NCI-H2171 (cell line): ENCODE measurements at places on chromosomes 7 and 10.

DNA sequence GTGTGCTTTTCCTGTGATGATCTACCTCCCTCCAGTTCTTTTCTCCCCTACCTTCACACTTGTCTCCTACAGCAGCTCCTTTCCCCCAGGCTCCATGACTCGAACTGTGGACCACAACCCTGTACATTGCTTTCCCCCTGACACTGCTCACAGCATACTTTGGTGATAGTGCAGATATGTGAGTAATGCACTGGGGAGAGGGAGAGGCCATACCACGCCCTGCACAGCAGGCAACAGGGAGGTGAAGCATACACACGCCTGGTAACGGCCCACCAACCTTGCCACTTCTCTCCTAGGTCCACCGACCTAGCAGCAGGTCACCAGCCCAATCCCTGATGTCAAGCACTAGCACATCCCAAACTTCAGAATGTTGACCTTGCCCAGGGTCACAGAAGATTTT lies 238.2 kb downstream of the GRID1 start:
- DNase-seq: no peak

DNA sequence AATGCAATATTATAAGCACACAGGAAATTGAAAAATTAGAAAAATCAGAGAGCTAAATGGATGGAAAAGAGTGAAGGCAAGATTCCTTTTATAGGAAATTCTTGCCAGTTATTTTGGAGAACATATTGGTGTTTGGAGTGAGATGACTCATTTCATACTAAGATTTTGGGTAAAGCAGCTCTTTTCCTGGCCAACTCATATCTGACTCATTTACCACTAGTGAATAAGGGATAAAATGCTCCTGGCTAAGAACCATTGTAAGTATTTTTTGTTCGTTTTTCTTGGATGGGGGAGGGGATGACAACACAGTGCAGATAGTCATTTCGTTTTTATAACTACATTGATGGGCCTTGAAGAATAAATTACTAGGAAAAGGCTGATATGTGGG lies 139.3 kb downstream of the TWIST1 start:
- DNase-seq: no peak

DNA sequence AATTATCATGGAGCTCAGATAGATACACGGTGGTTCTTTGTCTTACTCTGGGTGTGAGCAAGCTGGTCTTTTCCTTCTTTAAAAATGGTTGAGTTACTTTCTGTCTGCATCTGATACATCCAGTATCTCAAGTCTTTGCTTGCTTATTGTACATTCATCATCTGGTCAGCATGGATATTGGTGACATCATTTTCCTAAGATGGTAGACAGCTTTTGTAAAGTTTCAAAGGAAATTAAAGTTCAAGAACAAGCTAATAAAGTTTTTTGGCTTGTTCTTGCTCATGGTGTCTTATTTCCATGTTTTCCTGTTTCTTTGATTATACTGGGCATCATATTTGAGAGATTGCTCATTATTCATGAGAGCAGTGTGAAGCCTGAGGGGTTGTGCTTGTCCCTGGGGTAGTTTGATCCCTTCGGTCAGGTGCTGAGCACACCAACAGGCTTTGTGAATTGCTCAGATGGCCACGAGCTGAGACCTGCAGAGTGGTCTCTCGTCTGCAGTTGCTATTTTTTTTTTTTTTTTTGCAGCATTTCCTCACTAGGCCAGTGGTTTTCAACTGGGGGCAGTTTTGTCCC lies 38.5 kb downstream of the MGMT start:
- no peak for DNase-seq

GRCh38 chr10:31782701-31783100 lies 145.9 kb downstream of the ARHGAP12 start:
- no peak for DNase-seq

DNA sequence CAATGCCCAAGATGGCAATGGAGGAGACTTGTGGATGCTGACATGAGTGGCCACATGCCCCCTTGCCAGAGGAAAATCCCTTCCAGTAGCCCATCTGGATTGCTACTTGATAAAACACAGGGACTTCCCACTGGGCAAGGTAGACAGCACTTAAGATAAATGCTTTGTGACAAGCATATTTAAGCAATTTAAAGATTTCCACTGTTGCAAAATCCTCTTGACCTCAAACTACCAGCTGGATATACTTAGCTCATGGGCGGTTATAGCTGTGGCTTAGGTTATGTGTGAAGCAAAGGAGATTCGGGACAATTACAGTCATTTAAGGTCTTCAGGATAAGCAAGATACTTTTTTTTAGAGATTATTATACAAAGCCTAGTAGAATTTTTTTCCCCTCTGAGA lies 238.1 kb downstream of the BMPER start:
- no peak for DNase-seq

DNA sequence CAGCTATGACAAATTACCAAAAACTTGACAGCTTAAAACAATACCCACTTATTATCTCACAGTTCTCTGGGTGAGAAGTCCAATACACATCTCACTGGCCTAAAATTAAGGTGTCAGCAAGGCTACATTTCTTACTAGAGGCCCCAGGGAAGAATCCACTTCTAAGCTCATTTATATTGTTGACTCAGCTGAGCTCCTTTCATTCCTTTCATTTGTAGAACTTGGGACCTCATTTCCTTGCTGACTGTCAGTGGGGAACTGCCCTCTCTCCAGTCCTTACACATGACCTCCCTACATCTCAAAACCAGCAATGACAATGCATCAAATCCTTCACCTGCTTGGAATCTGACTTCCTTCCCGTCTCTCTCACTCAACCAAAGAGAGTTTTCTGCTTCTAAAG lies 240.3 kb downstream of the IPMK start:
- no peak for DNase-seq

DNA sequence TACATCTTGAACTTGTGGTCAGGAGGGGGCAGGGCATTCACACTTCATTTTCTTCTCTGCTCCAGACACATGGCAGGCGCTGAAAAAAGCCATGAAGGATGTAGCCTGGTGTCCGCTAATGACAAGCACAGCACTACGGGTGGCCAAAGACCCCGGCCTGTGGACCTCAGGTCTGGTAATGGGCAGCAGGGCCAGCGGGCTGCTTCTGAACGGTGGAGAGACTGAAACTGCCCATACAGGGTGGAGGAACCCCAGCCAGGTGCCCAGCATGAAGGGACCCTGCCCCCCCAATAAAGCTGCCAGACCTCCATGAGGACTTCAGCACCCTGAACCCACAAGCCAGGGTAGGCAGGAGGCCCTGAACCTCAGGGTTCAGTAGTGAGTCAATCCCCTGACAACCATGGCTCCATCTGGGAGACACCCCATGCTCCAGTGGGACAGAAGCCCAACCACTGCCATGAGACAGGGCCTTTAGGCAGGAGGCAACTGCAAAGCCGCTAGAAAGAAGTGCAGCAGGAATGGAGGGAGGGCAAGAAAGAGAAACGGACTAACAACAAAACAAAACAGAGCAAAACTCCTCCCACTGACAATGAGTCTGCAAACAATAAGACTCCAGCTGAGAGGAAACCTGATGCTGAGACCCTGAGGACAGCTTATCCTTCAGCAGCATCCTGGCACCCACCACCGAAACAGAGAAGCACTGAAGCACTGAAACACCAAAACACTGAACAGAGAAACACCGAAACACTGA lies 140.2 kb upstream of the PPP2R2D start:
- DNase-seq: no peak

GRCh38 chr10:83937826-83938225 lies 201.5 kb upstream of the GHITM start:
- DNase-seq: no peak

DNA sequence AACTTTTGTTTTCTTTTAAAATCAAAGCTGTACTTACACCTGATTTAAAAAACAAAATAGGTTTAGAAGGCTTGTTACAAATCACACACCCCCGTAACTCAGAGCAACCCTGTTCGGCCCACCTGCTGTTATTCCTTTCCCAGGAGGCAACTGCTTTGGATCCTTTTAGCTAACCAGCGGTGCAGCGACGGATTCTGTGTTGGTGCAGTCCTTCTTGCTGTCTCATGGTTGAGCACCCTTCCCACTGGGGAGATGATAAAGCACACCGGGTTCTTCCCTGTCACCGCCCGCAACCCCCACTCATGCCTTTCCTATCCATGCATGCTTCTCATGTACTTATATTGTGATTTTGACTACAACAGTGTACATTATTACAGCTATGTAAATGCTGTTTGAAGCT lies 24.8 kb upstream of the MKI67 start:
- no peak for DNase-seq

GRCh38 chr7:25852939-25853271 lies 299.1 kb upstream of the NFE2L3 start:
- no peak for DNase-seq

- no peak for DNase-seq
Observed at GRCh38 chr10:1187151-1187854, 131.1 kb downstream of the WDR37 start.

DNA sequence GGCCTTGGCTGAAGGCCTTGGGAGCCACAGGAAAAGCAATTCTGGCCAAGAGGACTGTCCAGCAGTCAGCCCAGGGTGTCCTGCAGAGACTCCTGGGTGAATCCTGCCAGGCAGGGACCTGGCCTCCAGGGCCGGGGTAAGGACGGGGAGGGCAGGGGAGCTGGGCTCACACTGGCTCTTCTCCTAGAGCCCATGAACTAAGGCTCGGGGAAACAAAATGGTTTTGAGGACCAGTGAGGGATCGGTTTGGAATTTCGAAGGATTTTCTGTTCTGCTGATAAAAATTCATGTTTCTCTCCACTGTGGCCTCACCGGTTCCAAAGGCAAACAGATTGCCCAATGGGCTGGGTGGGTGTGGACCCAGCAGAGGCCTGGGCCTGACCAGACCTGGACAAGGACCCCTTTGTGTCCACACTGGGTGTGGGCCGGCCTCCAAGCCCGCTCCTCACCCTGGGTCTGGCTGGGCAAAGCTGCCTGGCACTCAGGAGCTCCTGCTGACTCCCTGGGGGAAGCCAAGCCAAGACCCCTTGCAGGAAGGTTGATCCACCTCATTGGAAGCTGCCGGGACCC lies 27.3 kb downstream of the FAM20C start:
- DNase-seq: no peak

- DNase-seq: no peak
Observed at GRCh38 chr7:43491984-43492383, 90.9 kb upstream of the STK17A start.

GRCh38 chr7:69775231-69775771 lies 177.0 kb downstream of the AUTS2 start:
- DNase-seq: no peak

- DNase-seq: no peak
Observed at GRCh38 chr7:150370612-150371071, 2.0 kb downstream of the REPIN1 start.
